ENCODE measurements at places on chromosomes 1 and 21.

GRCh38 chr1:67192902-67193301 is 26.6 kb downstream of the IL23R start:
- DNase-seq, result no peak

DNA sequence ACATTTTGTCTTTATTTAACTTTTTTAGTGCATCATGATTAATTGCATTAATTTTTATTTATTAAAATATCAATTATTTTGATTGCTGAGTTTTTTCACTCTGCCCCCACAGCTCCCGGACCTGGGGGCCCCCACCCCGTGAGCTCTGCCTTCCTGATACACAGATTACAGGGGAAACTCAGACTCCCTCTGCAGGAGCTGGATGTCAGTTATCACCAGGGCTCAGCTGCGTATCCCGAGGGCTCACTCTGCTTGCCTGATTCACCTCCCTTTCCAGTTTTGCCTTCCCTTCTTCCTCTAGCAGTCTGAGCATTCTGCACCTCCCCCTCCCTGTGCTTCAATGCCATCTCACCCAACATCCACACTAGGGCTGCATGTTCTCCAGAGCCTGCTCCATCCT is 98.2 kb downstream of the ATP1A1 start:
- DNase-seq, result no peak

DNA sequence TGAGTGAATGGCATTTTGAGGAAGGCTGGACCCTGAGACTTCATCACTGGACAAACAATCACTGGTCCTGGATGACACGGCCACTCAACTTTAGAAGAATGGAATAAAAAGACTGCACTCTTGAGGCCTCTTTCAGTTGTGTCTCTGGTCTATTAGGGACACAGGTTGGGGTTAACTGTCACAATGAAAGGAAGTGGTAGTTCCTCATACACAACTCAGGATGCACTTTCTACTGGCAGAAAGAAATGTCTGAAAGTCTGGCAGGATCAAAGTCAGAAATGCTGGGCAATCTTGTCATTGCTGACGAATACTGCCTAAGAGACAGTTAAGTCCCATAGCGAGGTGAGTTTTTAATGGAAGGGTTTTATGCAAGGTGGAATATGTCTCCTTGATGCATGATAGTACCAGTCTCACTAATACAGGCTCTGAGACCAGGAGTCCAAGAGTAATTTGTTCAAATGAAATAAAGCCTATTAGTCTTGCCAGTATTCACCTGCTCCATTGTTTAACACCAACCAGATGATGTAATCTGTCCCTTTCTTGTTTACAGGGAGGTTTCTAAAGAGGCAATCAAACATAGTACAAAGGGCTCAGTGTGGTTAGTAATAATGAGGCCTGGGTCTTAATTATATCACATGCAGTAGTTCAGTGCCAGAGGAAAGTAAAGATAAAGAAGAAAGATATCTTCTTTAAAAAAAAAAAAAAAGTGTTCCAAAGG is 11.2 kb upstream of the RRP15 start:
- DNase-seq, result no peak

GRCh38 chr1:161068306-161069234 is 1.1 kb downstream of the ARHGAP30 start:
- peak; percentile 83 for DNase-seq

All from ureter (tissue), 1 donor.